A549 treated with RU486 at 1 μM for 4 hours (cell line): ENCODE measurements at places on chromosomes 7 and 10. TPM values are rescaled to one million over a fixed set of nuclear protein-coding genes. Genes with fewer than 3 reads are reported as not detected.

Gene SPAM1
- not detected in 5 replicates for total RNA-seq

Gene FAM13C
- 0.15 to 0.27 TPM in 2 of 5 replicates, not detected in the others for total RNA-seq

Gene LEP
- total RNA-seq: not detected in 5 replicates

Gene ST8SIA6
- 0.08 to 0.14 TPM (median 0.10 TPM) in 3 of 5 replicates, not detected in the others for total RNA-seq

Gene NKX2-3
- 0.07 to 0.09 TPM (median 0.08 TPM) in 4 of 5 replicates, not detected in the other for total RNA-seq

Gene SLC26A4
- total RNA-seq: 0.04 to 0.16 TPM (median 0.09 TPM) in 5 replicates
